ENCODE measurements at places on chromosomes 11 and 22. TPM values are rescaled to one million over a fixed set of nuclear protein-coding genes. Genes with fewer than 3 reads are reported as not detected.

The SLC22A6 gene
- total RNA-seq = not detected

DNA sequence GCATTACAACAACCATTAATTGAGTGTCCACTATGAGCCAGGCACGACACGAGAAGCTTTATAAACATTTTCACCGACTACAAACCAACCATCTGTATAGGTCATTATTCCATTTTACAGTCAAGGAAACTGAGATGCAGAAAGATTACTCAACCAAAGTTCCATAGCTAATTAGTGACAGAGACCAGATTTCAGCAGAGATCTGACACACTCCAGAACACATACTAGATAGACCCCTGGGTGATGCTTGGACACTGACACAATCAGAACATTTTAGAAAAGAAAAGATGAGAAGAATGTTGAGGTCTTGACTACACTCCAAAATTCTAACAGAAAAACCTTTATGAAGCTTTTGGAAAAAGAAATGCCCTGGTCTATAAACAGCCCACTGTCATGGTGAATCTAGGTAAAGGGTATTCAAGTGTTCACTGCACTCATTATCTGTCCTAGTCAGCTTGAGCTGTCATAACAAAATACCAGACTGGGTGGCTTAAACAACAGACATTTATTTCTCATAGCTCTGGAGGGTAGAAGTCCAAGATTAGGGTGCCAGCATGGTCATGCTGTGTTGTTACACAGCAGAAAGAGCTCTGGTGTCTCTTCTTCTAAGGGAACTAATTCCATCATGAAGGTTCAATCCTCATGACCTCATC is 89.0 kb downstream of the RELT start:
- DNase-seq = no peak

- no peak for DNase-seq
Observed at GRCh38 chr11:46491661-46492330, 100.2 kb upstream of the CHRM4 start.

DNA sequence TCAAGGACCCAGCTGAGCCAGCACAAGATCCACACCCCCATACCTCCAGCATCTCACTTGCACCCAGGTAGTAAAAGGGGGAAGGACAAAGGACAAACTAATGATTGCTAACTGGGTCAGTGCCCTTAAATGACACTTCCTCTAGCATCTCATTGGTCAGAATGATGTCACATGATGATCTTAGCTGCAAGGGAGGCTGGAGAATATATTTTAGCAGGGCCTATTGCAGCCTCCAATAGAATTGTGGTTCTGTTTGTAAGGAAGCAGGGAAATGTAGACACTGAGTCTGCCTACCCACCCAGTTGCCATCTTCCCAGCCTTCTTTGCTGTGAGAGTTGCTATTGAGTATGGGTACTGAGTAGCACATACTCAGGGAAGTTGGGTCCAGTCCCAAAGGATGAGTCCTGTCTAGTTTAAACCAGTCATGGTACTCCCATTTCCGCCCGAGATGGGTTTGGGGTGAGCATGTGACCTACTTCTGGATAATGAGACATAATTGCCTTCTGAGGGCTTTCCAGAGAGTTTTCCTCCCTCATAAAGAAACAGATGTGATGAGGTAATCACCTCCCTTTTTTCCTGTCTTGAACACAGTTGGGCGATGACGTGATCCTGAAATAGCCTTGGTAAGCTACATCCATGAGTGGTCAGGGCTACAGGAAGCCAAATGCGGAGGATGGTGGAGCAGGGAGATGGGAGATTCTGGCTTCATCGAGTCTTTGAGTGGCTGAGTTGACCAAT is 5.5 kb upstream of the DNAL4 start:
- peak; percentile 64 for DNase-seq

DNA sequence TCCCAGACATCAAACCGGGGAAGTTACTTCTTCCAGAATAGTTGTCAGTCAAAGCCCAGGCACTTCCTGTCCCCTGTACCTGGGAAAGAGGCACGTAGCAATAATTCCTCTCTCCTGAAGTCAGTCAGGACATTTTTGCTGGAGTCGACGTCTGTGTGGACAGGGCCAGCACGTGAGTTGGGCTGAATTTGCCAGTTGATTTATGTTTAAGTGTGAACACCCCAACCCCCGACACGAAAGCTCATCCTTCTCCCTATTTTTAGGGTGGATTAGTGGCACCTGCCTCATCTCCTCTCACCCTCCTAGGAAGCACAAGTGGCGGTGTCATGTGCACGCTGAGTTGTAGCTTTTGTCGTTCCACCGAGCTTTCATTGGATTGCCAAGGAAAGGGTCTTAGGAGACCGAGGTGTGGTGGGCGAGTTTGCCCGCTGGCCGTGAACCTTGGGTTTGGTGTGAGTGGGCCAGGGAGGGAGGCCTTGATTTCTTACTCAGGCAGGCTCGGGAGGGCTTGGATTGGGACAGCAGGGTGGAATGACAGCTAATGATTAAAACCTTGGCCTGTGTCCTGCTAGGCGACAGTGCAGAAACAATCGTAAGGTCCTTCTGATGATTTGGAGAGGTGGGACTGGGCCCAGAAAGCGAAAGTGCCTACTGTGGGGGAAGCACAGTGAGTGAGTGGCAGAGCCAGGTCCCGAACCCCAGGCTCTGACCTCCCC is 87.0 kb upstream of the CRYBB3 start:
- no peak for DNase-seq

The SLC15A3 gene
- 0.32 TPM for total RNA-seq

GRCh38 chr11:70740488-70740851 is 342.1 kb downstream of the CTTN start:
- no peak for DNase-seq
